Activated CD4-positive, alpha-beta T cell treated with anti-CD3 and anti-CD28 coated beads, Interleukin-2, Interleukin-4, amounts not matched to agents 100 ng/mL and 50 ng/mL, durations not matched to agents 16 hours and 8 hours (primary cell): ENCODE measurements at places on chromosomes 4 and X.
A peak's percentile ranks its signal among the peaks of the same experiment; 100 is the strongest.

GRCh38 chrX:38594434-38594833 lies 33.1 kb downstream of the TSPAN7 start:
- no peak for DNase-seq

- no peak for DNase-seq
These were observed 31.2 kb downstream of the PLS3 start for GRCh38 chrX:115591856-115592842.

DNA sequence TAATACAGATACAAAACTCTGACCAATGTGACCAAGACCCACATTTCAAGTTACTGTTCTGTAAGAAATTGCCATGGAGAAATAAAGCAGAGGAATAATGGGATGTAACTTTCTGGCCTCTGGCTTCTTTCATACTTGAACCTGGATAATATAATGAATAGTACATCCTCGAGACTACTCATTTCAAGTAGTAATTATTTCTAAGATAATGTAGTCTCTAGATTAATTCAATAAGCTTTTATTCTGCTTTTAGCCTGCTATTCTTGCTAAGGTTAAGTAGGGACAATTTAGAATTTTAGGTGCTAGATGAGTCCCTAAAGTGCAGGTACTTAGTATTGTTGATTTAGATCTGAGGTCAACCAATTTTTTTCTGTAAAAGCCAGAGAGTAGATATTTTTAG lies 178.7 kb upstream of the IL15 start:
- DNase-seq = no peak

- DNase-seq = no peak
These were observed 81.5 kb upstream of the CD99 start for GRCh38 chrX:2609431-2610238.

DNA sequence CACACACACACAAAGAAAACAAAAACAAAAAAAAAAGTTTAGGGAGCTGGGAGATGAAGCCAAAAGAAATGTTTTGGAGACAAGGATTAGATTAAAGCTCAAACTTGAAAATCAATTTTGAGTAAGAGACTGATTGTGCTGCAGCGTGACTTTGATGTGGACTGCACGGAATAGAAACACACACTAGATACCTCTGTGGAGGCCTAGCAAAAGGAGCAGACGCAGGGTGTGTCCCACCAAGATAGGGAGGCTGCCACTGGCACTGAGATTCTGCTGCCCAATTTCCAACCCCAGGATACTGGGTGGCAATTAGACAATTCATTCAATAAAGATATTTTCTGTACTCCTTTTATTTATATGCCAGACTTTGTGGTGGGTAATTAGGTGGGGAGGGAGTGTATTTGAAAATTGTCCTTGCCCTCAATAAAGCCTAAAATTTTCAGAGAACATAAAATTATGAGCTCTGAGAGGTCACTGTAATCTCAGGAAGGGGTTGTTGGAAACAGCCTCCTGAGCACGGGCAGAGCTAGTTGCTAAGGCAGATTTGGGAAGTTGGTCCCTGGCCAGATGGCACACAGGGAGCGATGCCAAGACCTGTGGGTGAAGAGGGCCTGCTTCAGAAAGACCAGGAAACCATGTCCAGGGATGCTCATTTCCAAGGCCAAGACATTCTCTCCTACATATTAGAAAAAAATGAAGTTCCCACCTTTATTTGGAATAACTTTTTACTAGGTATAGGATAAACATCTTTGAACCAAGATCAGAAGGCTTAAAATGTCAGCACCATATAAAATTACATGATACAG lies 1.9 kb upstream of the PPP3CA start:
- no peak for DNase-seq

- no peak for DNase-seq
These were observed 48.6 kb downstream of the PLS3 start for GRCh38 chrX:115609621-115610020.

- no peak for DNase-seq
These were observed 53.0 kb downstream of the TMEM154 start for GRCh38 chr4:152626790-152627189.

DNA sequence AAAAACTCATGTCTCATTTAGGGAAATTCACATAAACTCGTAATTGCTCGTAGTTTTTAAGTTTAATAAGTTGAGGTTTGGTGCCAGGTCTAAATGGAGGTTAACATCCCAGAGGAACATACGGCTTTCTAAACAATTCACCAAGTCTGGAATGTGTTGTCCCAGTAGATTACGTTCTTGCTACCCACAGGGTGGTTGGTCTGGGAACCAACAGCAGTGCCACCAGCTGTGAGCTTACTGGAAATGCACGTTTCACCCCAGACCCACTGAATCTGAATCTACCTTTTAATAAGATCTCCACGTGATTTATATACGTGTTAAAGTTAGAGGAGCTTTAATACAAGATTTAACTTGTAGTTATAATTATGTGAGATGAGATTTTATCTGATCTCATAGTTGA lies 134.3 kb downstream of the BMPR1B start:
- no peak for DNase-seq

GRCh38 chrX:6292599-6292998 lies 63.9 kb upstream of the NLGN4X start:
- DNase-seq = no peak

GRCh38 chr4:105198541-105198940 lies 51.9 kb downstream of the TET2 start:
- no peak for DNase-seq

- DNase-seq = no peak
These were observed 49.6 kb downstream of the RRAGB start for GRCh38 chrX:55767100-55767499.

GRCh38 chrX:118049713-118050112 lies 66.9 kb downstream of the KLHL13 start:
- DNase-seq = no peak

- no peak for DNase-seq
These were observed 556.6 kb downstream of the NLGN4X start for GRCh38 chrX:5672099-5672498.

- no peak for DNase-seq
These were observed 39.6 kb downstream of the CDKL5 start for GRCh38 chrX:18465051-18465450.

DNA sequence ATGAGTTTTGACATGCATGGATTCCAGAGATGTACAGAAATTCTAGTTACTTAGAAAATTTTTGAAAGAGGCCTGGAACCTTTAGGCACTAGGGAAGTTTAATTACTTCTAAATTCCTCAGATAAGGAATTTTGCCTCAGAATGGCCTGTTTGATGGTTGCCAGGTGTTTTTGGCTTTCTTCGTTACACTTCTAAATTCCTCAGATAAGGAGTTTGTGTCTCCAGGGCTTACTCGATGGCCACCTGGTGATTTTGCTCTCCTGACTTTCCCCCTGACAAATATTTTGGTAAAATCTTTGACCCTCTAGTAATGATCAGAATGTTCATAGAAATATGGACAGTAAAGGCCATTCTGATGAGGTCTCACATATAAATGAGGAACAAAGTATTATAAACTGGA lies 64.3 kb downstream of the BEX3 start:
- no peak for DNase-seq

GRCh38 chr4:124203613-124204238 lies 508.8 kb downstream of the ANKRD50 start:
- no peak for DNase-seq

GRCh38 chr4:117249333-117249732 lies 164.0 kb upstream of the TRAM1L1 start:
- no peak for DNase-seq

DNA sequence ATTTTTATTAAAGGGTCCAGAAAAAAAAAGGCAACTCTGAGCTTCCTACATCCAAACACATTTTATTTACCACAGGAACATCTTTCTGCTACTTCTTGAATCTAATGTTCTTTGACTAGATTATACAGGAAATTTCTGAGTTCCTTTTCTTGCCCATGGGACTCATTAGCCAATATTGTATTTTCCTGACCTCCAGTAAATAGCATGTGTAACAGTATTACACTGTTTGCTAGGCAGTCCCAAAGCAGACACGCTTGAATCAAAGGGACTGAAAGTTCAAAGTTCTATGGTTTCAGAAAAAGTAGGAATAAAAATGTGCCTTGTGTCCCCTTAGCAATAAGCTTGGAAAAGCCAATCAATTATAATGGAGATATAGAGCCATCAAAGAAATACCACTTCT lies 57.4 kb downstream of the MOSPD2 start:
- DNase-seq = no peak

DNA sequence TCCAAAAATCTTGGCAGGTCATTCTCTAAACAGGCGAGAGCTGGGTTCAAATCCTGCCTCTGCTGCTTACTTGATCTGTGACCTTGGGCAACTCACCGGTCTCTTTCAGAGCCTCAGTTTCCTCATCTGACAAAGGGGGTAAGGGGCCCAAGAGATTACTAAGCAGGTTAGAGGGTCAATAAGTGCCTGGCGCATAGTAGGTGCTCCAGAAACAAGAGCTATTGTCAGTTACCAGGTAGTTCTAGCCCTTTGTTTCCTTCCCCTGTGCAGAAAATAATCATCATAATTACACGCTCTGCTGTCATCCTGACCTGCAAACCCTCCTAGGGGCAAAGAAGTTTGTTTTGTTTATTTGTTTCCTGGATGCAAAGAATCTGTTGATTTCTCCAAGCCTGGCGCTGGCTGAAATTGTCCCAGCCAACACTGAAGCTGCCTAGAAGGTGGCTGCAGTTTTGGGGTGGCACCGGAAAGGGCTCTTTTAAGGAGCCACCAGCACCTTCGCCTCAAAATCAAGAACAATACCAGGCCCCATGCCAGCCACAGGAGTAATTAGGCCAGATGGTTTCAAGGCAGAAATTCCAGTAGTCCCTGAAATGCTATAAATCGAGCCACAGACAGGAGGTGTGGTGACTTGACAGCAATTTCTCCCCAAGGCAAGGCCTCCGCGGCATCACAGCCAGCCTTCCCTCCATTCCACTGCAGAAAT lies 10.2 kb upstream of the KIAA0232 start:
- no peak for DNase-seq

GRCh38 chr4:7183161-7183560 lies 9.2 kb upstream of the SORCS2 start:
- peak; percentile 78 for DNase-seq

DNA sequence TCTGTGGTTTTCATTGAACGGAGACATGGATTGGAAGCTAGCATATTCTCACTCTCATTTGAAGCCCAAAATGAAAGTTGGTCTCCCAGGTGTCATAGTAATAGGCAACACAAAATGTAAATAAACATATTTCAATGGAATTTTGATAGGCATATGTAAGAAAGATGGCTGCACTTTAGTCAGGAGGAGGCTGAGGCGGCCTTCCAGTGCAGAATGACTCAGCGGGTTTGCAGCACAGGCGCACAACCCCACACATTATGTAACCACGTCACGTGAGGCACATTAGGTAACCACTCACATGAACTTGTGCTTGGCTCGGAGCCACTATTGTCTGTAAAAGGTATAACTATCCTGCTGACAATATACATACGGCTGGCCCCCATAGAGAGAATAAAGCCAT lies 381.7 kb downstream of the GPAT3 start:
- DNase-seq = no peak

DNA sequence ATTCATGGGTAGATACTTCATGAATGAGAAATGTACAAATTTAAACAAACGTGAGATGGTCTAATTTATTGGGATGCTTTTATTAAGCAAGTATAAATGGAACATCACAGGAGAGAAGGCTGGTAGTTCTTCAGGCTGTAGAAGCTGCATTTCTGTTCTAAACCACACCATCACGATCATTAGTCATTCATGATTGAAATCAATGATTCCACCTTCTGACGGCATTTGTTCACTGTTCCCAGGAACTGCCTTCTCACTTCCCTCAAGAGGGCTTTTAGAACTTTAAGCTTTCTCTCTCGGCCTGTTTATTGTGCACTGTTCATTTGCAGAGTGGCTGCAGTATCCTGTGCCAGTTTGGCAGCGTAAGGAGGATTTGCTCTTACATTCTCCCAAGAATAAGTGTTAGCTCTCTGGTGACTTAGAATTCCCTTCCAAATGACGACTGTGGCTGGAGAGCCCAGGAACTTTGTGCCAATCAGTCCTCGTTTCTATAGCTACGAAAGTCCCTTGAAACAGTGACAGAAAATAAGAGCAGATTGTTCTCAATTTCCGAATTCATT lies 54.7 kb downstream of the MFAP3L start:
- DNase-seq = no peak

DNA sequence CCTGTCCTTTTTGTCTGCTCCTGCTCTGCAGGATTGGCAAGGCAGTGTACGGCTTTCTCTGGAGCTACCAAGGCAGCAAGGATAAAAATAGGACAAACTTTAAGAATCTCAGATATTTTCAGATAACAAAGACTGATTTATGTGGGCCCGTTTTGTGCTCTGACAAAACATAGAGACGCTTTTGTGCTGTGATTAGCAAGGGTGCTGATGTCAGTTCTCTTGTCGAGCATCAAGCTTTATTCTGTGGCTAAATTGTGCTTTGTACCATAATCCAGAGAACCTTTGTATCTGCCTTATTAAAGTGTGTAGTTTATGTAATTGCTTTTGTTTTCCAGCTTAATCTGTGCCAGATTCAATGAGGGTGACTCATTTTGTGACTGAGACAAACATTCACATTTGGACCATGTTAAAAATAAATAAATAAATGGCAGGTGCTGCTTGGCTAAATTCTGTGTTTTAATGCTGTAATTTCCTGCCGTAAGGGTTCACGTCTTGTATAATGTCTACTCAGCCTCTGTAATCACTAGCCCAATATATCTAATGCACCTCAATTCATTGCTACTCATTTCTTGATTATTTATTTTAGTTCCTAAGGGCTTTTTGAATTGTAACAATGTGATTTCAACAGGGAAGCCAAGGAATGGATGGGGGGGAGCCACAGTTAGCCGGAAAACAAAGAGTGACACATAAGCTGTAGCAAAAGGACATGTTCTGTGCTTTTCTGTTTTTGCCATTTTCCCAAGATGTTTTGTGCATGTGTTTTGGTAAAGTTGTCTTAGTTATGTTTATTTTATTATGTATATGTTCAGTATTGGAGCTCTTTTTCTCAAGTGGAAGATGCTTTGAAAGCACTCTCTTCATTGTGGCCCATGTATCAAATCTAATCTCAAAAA lies 75.1 kb downstream of the GAB1 start:
- no peak for DNase-seq

DNA sequence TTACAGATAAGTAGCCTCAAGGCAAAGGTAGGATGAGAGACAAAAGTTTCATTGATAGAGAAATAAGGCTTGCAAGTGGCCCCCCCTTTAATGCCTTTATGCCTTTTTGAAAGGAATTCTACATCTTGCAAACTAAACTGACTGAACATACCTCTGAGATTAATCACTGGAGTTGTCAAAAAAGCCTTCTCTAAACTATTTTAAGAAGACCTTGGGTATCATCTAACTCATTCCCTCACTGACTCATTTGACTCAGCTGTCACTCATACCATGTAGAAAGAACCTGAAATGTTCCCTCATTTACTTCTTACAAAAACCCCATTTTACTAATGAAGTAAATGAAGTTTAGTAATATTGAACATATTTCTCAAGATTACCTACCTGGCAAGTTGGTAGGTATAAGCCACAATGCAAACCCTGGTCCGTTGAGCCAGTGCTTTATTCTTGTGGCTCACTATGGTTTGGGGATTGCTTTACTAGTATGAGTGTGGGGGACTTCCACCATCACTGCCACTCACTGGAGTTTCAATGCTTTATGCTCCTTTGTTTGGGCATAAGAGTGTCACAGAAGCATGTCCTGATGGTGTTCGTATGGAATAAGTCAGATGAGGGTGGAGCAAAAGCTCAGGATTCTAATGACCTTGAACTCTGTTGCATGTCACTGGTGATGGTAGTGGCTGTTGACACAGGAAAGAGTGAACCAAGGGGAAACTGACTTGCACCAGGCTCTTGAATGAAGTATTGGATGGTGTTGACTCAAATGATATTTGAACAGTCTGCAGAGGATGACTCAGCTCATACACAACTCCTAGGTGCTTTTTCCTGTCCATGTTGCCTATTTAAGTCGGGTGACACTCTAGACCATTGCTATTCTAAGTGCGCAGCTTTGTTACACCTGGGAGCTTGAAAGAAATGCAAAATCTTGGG lies 305.5 kb upstream of the EMCN start:
- peak; percentile 88 for DNase-seq
